ENCODE measurements at places on chromosomes 3 and 15.

DNA sequence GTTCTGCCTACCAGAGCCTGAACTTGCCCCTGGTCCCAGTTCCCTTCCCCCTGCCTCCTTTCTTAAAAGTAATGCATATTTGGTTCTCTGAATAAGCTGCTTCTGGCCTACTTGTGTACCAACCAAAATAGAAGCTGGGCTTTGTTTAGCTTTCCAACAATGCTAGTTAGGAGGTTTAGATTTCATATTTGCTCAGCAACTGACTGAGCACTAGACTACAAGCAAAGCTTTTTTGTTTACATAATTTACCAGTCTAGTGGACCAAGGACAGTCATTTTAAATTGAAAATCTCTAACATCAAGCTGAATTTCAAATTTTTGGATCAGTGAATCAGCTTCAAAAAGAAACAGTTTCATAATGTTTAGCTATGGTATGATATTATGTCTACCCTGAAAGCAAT lies 331.2 kb downstream of the ULK4 start:
- DNase-seq: no peak

DNA sequence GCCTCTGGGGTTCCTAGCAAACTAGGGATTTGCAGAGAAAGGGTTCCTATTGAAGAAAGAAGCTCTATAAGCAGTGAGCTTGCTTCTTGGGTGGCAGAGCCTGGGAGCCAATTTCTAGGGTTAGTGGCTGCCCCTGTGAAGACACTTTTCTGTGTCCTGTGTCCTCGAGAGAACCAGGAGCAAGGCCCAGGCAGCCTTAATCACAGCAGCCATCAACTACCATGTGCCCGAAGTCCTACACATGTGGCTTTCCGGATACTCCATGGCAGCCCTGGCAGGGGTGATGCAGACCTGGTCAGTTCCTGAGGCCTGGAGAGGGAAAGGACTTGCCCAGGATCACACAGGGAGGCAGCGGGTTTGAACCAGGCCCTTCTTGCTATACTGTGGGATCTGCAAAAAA lies 27.7 kb upstream of the TSPAN3 start:
- no peak for DNase-seq

GRCh38 chr15:62896969-62897486 lies 145.5 kb upstream of the TPM1 start:
- no peak for DNase-seq

- no peak for DNase-seq
Measured at GRCh38 chr15:43702701-43703424, 9.2 kb downstream of the CKMT1A start.

DNA sequence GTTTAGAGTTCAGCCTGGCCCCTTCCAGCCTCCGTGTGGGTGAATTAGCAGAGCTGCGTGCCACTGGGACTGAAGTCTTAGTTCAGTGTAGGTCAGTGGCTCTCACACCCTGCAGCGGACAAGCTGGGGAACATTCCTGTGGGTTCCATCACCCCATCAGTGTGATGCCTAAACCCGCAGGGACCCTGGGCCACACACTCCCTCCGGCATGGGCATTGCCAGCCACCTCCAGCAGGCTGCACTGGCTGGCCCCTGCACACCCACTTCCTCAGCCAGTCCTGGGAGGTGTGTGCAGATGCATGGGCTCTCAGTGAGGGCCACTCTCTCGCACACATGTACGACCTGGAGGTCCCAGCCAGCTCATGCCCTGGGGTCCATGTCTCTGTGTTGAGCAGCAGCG lies 32.1 kb upstream of the TOPBP1 start:
- no peak for DNase-seq

- DNase-seq: no peak
Measured at GRCh38 chr3:172282850-172283249, 165.4 kb downstream of the GHSR start.

GRCh38 chr15:74799255-74799855 lies 13.3 kb upstream of the LMAN1L start:
- no peak for DNase-seq

GRCh38 chr3:106425026-106425425 lies 556.2 kb upstream of the CBLB start:
- no peak for DNase-seq

DNA sequence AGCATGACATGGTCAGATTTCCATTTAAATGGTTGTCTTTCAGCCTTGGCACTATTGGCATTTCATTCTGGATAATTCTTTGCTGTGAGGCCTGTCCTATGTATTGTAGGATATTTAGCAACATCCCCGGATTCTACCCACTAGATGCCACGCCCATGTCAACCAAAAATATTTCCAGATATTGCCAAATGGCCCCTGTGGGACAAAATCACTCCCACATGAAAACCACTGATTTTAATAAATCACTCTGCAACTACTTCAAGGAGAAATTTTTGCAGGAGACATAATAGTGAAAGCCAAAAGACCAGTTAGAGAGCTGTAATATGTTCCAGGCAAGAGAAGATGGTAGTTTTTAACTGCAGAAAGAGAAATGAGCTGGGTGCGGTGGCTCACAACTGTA lies 55.9 kb upstream of the RARB start:
- no peak for DNase-seq

DNA sequence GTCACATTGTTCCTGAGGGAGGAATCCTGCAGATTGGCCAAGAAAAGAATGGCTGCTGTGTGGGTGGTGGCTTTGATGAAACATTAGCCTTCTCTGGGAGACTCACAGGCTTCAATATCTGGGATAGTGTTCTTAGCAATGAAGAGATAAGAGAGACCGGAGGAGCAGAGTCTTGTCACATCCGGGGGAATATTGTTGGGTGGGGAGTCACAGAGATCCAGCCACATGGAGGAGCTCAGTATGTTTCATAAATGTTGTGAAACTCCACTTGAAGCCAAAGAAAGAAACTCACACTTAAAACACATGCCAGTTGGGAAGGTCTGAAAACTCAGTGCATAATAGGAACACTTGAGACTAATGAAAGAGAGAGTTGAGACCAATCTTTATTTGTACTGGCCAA lies 6.1 kb downstream of the PTX3 start:
- DNase-seq: no peak

DNA sequence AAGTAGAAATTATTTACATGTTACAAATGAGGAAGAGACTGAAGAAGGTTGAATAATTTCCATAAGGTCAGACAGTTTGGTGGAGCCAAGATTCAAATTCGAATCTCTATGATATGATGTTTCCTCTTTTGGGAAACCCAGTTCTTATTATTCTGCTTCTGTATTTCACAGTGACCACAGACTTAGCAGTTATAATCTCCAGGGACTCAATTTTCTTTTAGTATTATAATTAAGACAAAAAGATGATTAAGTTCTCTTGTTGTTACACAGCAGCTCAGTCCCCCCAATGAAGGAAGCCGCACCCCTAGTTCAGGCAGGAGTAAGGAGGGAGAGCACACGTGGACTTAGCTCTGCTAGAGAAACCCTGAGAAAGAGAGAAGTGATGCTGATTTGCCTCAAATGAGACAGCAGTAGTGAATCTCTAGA lies 130.6 kb downstream of the CCNL1 start:
- no peak for DNase-seq

DNA sequence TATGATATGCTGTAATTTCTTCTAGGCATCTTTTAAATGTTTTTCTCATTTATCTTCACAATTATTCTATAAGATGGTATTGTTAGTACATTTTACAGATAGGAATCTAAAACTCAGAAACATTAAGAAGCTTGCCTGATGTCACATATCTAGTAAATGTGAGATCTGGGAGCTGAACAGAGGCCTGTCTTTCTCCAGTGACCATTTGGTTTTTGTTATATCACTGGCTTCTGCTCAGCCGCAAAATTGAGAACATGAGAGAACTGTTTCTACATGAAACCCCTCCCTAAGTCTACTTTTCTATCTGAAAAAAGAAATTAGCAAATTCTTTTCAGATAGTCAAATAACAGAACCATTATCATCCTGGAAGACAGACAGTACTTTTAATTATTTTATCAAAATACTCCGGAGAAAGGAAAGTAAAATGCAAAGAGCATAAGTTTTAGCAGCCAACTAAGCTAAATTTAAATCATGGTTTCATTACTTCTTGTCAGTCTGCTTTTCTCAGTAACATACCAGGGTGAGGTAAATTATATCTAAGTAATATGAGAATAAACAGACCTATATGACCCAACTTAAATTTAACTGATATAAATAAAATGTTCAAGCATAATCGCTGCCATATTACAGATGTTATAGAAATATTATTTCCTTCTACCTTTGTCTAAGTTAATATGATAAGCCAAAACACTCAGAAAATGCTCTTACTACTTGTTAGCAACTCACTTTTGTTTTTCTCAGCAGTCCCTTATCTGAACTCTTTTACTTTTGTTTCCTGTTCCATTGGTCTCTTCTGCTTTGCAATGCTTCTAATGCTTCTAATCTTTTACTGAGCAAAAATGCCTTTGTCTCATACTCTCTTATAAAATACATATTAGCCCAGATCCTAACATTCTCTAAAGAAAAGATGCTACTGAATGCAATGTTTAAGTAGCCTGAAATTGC lies 68.0 kb upstream of the MBNL1 start:
- DNase-seq: no peak

GRCh38 chr15:75531041-75531450 lies 48.1 kb downstream of the PTPN9 start:
- DNase-seq: no peak

DNA sequence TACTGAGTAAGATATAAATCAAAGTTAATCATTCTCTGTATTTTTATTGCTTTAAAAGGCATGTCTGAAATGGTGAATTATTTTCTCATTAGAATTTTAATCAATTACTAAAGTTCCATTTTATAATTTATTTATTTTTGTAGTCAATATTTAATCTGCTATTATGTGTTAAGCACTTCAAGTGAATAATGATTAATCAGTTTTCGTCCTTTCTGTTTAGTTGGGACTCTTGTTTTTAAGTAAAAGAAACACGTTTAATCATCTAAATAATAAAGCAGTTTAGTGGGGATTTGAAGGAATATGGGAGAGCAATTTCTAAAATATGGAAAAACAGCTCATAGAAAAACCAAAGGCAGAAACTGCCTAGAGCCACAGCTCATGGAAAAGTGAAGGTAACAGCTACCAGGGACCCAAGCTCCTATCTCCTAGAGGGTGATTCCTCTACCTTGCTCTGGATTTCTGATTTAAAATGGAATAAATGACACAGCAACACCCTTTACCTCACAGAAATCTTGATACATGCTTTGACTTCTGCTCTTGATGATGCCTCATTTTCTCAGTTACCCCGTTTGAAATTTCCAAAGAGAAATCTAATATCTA lies 28.0 kb upstream of the SUCNR1 start:
- DNase-seq: no peak

- DNase-seq: no peak
Measured at GRCh38 chr3:190076136-190076535, 44.6 kb downstream of the P3H2 start.

DNA sequence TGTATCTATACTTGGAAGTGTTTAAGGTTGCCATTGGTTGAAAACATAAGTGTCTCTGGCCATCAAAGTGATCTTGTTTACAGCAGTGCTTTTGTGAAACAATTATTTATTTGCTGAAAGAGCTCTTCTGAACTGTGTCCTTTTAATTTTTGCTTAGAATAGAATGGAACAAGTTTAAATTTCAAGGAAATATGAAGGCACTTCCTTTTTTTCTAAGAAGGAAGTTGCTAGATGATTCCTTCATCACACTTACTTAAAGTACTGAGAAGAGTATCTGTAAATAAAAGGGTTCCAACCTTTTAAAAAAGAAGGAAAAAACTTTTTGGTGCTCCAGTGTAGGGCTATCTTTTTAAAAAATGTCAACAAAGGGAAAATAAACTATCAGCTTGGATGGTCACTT lies 19.7 kb downstream of the B3GNT5 start:
- no peak for DNase-seq

DNA sequence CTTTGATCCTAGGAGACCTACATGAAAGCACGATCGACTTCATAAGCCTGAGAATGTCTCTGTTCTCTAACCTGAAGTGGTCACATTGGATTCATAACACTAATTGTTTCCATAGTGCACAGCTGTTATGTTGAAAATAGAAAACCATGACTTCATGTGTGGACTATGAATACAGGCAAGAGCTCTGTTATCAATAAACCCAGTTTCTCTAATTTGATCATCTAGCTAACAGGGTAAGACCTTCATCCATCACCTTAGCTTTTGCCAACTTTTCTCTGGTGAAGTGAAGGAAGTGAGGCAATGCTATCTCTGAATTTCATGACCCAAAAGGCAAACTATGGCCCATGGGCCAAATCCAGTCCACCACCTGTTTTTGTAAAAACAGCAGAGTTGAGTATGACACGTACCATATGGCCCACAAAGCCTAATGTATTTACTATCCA lies 27.2 kb downstream of the ABI3BP start:
- DNase-seq: no peak

DNA sequence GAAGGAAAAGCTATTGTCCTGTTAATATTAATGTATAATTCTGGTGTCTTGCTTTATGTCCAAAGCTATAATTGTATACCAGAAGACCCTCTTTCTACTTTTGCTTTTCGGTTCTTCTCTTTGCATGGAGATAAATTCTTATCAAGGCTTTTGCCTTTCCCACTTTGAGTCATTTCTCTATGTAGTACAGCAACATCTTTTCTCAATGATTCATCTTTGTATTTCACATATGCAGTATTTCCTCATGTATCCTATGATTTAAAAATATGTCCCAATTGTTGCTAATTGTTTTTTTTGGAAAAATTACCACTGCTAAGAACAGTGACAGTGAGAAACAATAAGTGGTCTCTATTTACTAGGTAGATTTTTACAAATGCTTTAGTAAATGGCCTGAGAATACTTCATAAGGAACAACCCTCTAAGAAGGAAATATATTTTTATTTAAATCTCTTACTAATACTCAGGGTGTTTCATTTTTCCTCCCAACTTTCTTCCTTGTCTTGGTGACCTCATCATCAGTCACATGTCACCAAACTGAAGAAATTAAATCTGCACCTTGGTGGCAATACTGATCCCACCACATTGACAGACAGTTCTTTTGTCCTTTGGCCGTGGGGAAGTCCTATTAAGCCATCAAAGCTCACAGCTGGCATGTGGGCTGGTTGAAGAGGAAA lies 290.6 kb downstream of the SATB1 start:
- DNase-seq: no peak

GRCh38 chr3:71523628-71524027 lies 59.9 kb downstream of the FOXP1 start:
- DNase-seq: no peak

- DNase-seq: no peak
Measured at GRCh38 chr15:74132681-74133651, 2.6 kb downstream of the ISLR2 start.

DNA sequence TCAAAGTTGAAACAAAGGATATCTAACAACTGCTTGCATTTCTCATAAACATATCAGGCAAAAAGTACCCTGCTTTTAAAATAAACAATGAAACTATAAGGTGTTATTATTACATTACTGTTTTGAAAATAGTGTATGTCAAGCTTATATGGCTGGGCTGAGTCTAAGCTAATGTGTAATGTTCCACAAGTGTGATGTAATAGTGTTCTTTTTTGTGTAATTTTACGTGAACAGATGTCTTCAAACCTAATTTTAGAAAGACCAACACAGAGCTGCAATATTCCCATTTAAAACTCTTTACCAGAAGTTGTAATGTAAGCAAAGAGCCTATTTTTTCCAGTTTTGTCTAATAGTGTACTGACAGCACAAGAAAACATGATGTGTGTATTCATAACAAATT lies 34.0 kb downstream of the MINDY2 start:
- no peak for DNase-seq

GRCh38 chr3:81013360-81013759 lies 748.1 kb downstream of the GBE1 start:
- no peak for DNase-seq

- no peak for DNase-seq
Measured at GRCh38 chr3:121803771-121804320, 31.0 kb downstream of the IQCB1 start.

Measured in hypothalamus (tissue), 51 donors.